ENCODE measurements at places on chromosomes 12 and 14.

DNA sequence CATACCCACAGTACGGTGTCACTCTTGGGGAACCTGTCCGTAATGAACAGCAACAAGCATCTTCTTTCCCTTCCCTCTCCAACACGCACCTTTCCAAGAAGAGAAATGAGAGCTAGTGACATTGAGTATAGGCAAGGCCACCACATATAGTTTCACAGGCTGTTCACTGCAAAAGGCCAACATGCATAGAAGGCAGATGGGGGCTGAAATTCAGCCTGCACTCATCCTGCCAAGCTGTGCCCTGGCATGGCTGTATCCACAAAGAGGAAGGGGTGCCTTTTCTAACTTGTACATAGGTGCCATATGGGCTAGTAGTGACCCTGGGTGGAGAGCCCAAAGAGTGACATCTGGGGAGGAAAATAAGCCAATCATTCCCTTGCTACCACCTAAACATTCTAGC, 169.6 kb downstream of the ZFP36L1 start:
- no peak for DNase-seq

DNA sequence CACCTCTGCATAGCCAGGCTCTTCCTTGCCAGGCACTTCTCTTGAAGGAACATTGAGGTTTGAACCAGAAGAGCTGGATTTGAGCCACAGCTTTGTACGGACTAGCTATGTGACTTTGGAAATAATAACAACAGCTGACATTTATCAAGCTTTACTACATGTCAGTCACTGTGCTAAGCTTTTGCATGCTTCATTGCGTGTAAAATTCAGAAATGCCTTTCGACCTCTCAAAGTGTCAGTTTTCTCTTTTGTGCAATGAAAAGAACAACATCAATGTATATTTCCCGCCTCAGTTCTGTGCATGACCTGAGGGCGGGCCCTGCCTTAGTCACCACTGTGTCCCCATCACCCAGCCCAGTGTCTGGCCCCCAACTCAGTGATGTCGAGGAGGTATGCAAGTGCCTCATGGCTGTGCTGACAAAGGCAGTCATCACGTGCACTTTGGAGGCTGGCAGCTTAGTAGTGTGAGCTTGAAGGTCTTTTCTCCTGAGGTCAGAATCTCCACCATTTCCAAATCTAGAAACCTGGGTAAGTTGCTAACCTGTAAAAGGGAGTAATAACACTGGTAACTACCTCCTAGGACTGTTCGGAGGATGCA, 17.9 kb upstream of the AQP2 start:
- no peak for DNase-seq

- no peak for DNase-seq
Observed at GRCh38 chr12:80946591-80946990, 8.9 kb upstream of the LIN7A start.

- DNase-seq = no peak
Observed at GRCh38 chr12:20212658-20213555, 155.4 kb upstream of the PDE3A start.

- DNase-seq = no peak
Observed at GRCh38 chr12:47214771-47215170, 135.0 kb upstream of the AMIGO2 start.

- no peak for DNase-seq
Observed at GRCh38 chr14:23558346-23559009, 2.4 kb downstream of the THTPA start.

- DNase-seq = no peak
Observed at GRCh38 chr12:38825006-38825405, 80.4 kb downstream of the CPNE8 start.

DNA sequence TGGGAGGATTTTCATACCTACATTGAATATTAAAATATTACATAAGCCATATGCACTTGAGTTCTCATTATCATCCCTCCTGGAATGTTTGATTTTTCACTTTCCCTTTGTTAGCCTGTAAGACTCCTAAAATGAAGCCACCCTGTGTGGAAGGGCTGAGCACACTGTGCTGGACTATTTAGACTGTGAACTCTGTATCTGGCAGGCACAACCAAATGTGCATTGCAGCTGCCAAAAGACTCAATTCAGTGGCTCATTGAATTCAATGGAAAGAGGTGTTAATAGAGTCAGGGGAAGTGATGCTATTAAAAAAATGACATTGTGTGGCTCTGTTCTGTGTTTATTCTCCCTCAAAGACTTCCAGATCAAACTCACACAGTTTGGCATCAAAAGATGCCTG, 111.1 kb downstream of the SMOC1 start:
- DNase-seq = no peak
